ENCODE measurements at places on chromosomes 1 and 21. TPM values are rescaled to one million over a fixed set of nuclear protein-coding genes. Genes with fewer than 3 reads are reported as not detected.

The ATXN7L2 gene
- total RNA-seq = 10.4 TPM

GRCh38 chr1:184823080-184823479 is 68.4 kb upstream of the EDEM3 start:
- no peak for DNase-seq
- peaks cover 3% of the 10 kb centered on the region for H3K4me1 ChIP-seq
- peaks cover 38% of the 10 kb centered on the region for H3K36me3 ChIP-seq
- no peak overlapping the region for H3K27ac ChIP-seq
- no peaks in the 10 kb centered on the region for H3K27me3 ChIP-seq

DNA sequence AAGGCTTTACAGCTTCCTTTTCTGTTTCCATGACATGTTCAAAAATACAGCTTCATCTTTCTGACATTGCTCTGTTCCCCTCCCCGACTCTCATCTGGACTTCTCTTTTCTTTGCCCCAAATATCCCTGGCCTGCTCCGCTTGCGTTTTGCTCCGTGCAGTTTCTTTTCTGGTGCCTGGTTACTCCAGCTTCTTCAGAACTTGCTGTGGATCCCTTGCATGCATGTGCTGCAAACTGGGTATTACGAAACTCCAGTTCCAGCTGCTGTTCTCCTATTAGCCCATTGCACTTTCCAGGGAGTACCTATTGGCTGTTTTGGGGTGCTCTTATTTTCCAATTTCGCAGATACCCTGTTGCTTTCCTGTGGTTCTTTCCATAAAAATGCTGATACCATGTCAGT is 9.9 kb upstream of the NDC1 start:
- DNase-seq = no peak
- peaks cover 3% of the 10 kb centered on the region for H3K36me3 ChIP-seq
- H3K27ac ChIP-seq = no peak overlapping the region
- no peak overlapping the region for H3K4me3 ChIP-seq

- H3K36me3 ChIP-seq = no peaks in the 10 kb centered on the region
- no peak overlapping the region for H3K27ac ChIP-seq
- no peak for DNase-seq
- no peak overlapping the region for H3K4me3 ChIP-seq
- H3K4me1 ChIP-seq = no peaks in the 10 kb centered on the region
- peaks cover 26% of the 10 kb centered on the region for H3K27me3 ChIP-seq
Observed at GRCh38 chr1:62744611-62745577, 39.0 kb upstream of the ATG4C start.

The GBP4 gene
- 69.7 TPM for total RNA-seq

The FCGR1A gene
- 0.48 TPM for total RNA-seq

DNA sequence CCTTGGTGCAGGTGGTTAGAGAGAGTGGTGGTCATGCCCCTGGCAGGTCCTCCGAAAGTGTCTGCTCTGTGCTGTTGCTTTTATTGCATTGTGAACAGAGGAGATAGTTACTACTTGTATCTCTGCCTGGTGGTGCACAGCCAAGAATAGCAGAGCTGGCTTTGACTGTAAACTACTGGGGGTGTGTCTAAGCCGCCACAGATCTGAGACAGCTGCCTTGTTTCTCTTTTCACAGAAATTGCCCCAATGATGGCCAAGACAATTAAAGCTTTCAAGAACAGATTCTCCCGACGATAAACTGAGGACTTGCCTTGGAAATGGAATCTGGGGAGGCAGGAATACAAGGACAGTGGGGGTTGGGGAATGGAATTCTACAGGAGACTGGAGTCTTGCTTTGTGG is 16.0 kb downstream of the ELOA start:
- DNase-seq = no peak
- H3K4me3 ChIP-seq = no peak overlapping the region
- peaks cover 13% of the 10 kb centered on the region for H3K36me3 ChIP-seq
- H3K4me1 ChIP-seq = peaks cover 2% of the 10 kb centered on the region
- no peaks in the 10 kb centered on the region for H3K27me3 ChIP-seq

DNA sequence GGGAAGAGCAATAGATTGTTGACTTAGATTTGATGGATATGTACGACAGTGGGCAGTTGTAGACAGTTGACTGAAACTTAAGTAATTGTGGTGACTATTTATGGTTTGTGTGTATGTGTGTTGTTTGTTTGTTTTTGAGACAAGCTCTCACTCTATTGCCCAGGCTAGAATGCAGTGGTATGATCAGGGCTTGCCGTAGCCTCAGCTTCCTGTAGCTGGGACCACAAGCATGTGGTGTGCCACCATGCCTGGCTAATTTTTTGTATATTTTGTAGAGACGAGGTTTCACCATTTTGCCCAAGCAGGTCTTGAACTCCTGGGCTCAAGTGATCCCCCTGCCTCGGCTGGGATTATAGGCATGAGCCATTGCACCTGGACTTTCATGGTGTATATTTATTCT is 9.8 kb downstream of the SDHC start:
- H3K27ac ChIP-seq = peak overlapping the region; percentile 61
- DNase-seq = peak; percentile 46
- peaks cover 16% of the 10 kb centered on the region for H3K36me3 ChIP-seq

- H3K27me3 ChIP-seq = peaks cover 4% of the 10 kb centered on the region
- DNase-seq = no peak
- no peak overlapping the region for H3K27ac ChIP-seq
- no peaks in the 10 kb centered on the region for H3K4me1 ChIP-seq
Observed at GRCh38 chr1:48069662-48070395, 72.6 kb upstream of the TRABD2B start.

- no peak overlapping the region for H3K4me3 ChIP-seq
- peak overlapping the region; percentile 77 for H3K27ac ChIP-seq
- H3K4me1 ChIP-seq = peaks cover 61% of the 10 kb centered on the region
Observed at GRCh38 chr1:100397681-100398080, 45.4 kb downstream of the CDC14A start.

The ADGRB2 gene
- total RNA-seq = 0.75 TPM

DNA sequence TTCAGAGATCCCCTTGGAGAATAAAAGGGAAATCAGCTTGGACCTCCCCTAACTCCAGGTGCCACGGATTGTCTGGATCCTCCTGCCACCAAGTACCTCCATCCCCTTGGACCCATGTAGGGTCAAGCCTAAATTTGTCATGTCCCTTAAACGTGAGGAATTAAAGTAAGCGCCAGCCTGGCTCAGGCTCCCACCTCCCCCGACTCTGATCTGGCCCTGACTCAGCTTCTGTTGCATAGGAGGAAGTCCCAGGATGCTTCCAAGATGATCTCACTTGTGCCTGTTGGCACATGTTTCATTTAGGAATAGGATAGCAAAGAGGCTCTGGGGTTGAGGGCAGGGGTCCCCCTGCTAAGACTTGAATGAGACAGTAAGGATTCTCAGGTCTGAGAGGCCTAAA is 231.9 kb upstream of the JUN start:
- no peak for DNase-seq
- H3K36me3 ChIP-seq = peaks cover 7% of the 10 kb centered on the region
- H3K27me3 ChIP-seq = peaks cover 5% of the 10 kb centered on the region
- no peak overlapping the region for H3K27ac ChIP-seq
- H3K4me3 ChIP-seq = no peak overlapping the region

GRCh38 chr1:119687434-119688079 is 24.2 kb upstream of the PHGDH start:
- no peaks in the 10 kb centered on the region for H3K36me3 ChIP-seq
- peaks cover 24% of the 10 kb centered on the region for H3K27me3 ChIP-seq
- H3K4me1 ChIP-seq = no peaks in the 10 kb centered on the region
- no peak overlapping the region for H3K27ac ChIP-seq
- no peak for DNase-seq

- no peaks in the 10 kb centered on the region for H3K4me1 ChIP-seq
- H3K27me3 ChIP-seq = peaks cover 20% of the 10 kb centered on the region
- no peak overlapping the region for H3K4me3 ChIP-seq
- H3K27ac ChIP-seq = no peak overlapping the region
- no peaks in the 10 kb centered on the region for H3K36me3 ChIP-seq
- no peak for DNase-seq
Observed at GRCh38 chr1:182666706-182667105, 17.7 kb downstream of the RGS8 start.

GRCh38 chr1:30764939-30765555 is 7.5 kb upstream of the LAPTM5 start:
- no peaks in the 10 kb centered on the region for H3K27me3 ChIP-seq
- H3K36me3 ChIP-seq = no peaks in the 10 kb centered on the region
- H3K4me3 ChIP-seq = no peak overlapping the region
- H3K27ac ChIP-seq = peak overlapping the region; percentile 25

The MSH4 gene
- total RNA-seq = 0.40 TPM

DNA sequence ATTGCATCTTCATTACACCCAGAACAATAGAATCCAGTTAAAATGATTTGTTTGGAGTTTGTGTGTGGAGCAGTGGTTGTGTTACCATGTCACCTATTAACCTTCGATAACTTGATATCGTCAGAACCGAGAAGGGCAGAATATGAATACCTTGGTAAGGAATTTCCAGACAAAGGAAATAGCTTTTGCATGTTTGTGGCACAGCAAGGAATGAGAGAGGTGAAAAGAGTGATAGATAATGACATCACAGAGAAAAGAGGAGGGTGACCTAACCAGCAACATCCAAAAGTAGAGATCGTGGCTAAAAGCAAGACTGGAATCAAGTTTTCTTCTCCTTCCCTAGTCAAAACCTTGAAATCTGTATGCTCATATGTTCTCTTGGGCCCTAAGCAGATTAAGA is 244.6 kb upstream of the NEGR1 start:
- H3K27me3 ChIP-seq = no peaks in the 10 kb centered on the region
- H3K4me1 ChIP-seq = no peaks in the 10 kb centered on the region
- no peak for DNase-seq
- no peaks in the 10 kb centered on the region for H3K36me3 ChIP-seq
- no peak overlapping the region for H3K27ac ChIP-seq

The HSPA6 gene
- total RNA-seq = 1.4 TPM

The RAP1GAP gene
- total RNA-seq = 0.37 TPM

GRCh38 chr1:41496080-41497055 is 11.9 kb upstream of the EDN2 start:
- H3K4me3 ChIP-seq = peak overlapping the region; percentile 69
- no peak overlapping the region for H3K27ac ChIP-seq
- H3K27me3 ChIP-seq = peaks cover 3% of the 10 kb centered on the region
- no peaks in the 10 kb centered on the region for H3K36me3 ChIP-seq

GRCh38 chr1:64981601-64982533 is 15.5 kb upstream of the JAK1 start:
- peaks cover 17% of the 10 kb centered on the region for H3K4me1 ChIP-seq
- DNase-seq = no peak
- H3K4me3 ChIP-seq = no peak overlapping the region
- peaks cover 2% of the 10 kb centered on the region for H3K27me3 ChIP-seq

GRCh38 chr1:12049616-12050015 is 13.5 kb upstream of the TNFRSF8 start:
- DNase-seq = no peak
- H3K4me1 ChIP-seq = peaks cover 15% of the 10 kb centered on the region
- H3K27me3 ChIP-seq = peaks cover 9% of the 10 kb centered on the region
- H3K36me3 ChIP-seq = no peaks in the 10 kb centered on the region

Measured in activated naive CD8-positive, alpha-beta T cell treated with anti-CD3 and anti-CD28 coated beads, Interleukin-2, amount 10 ng/mL, durations not matched to agents 7 days and 5 days (primary cell).